ENCODE measurements at places on chromosomes 7 and 10.

DNA sequence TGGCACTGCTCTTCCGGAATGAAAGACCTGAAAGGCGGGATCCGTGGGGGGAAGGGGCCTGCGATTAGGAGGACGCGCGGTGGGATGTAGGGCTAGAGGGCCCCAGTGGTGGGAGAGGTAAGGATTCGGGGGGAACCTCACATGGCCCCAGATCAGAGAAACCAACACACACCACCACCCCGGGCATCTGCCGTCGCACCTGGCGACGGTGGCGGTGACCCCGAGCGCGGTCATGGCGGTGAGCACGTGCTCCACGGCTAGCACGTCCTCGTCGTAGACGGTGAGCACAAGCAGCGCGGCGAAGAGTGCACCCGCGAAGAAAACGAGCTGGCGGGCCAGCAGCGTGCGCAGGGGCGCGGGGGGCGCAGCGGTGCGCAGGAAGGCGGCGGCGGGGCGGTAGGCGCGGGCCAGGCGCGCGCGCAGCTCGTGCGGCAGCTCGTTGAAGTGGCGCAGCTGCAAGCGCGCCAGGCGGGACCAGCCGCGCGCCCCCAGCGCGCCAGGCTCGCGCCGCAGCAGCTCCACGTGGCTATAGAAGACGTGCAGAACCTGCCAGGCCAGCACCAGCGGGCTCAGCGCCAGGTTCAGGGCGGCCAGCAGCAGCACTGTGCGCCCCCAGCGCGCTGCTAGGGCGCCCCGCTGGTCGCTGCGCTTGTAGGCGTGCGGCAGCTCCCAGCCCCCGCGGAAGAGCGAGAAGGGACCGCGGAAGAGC lies 5.7 kb downstream of the ATG9B start:
- peak; percentile 30 for DNase-seq

DNA sequence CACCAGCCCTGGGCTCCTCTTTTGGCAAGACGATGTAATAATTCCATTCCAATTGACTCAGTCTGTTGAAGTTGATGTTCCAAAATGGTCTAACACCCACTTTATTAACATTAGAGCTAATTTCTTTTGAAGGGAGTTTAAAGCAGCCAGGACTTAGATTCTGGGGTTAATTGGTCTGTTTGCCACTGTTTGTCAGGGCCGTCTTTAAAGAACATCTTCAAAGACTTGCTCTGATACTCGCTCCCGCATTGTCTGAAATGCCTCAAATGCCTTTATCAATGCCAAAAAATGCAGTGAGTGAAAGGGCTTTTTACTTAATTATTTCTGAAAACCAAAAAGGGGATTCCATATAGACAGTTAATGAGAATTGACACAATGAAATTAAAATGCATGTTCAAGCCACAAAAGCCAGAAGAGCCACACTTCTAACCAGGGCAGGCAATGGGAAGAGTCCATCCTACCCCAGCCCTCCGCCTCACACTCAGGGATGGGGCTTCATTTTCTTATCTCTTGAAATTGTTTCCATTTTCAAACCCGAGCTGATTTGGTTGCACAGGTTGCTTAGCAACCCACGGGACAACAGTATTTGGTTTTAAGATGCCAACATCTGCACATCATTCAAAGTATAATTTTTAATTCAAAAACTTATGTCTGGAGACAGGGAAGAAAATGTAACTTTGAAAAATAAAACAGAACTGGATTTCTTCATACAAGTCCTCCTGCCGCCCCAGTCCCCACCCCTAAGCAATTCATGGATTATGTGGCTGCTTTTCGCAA lies 163.0 kb downstream of the FGFR2 start:
- DNase-seq: no peak

DNA sequence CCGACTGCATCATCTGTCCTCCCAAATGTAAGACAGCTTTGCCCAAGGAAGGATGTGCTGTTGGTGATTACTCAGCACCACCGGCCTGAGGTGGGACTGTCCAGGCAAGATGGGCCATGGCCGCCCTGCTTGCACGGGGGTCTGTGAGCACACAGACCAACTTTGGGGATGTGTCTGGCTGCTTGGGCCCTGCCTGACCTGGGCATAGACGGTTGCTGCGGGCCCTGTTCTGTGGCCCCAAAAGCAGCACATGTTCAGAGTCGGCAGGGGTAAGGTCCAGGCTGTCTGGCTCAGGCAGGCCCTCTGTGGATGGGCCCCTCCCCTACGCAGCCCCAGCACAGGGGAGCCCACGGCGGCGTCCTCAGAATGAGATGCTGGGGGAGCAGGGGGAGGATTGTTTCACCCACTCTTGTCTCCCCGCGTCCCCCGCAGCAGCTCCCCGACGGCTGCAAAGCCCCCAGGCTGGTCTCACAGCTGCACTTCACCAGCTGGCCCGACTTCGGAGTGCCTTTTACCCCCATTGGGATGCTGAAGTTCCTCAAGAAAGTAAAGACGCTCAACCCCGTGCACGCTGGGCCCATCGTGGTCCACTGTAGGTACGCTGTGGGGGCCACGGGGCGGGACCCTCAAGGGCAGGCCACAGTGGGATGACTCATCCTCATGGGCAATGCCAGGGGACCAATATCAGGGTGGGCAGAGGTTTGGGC lies 58.4 kb downstream of the MKI67 start:
- no peak for DNase-seq

GRCh38 chr10:115818012-115818411 lies 455.0 kb downstream of the GFRA1 start:
- DNase-seq: no peak

GRCh38 chr7:114242992-114243507 lies 171.6 kb upstream of the FOXP2 start:
- DNase-seq: no peak

DNA sequence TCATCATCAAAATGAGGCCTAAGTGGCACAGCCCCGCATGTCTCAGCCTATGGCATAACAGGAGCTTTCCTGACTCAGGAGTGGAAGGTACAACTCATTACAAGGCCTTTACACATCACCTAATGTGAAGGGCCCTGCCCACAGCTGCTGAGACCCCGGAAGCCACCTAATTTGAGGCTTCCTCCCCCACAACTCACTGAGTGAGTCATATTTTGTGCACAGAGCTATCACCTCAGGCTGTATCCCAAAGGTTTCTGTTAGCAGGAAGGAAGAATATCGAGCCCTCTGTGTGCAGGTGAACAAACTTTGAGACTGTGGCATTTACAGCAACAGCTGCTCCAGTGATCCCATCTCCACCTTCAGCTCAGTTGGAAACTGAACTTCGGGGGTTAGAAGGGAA lies 20.6 kb downstream of the HTR5A start:
- no peak for DNase-seq

DNA sequence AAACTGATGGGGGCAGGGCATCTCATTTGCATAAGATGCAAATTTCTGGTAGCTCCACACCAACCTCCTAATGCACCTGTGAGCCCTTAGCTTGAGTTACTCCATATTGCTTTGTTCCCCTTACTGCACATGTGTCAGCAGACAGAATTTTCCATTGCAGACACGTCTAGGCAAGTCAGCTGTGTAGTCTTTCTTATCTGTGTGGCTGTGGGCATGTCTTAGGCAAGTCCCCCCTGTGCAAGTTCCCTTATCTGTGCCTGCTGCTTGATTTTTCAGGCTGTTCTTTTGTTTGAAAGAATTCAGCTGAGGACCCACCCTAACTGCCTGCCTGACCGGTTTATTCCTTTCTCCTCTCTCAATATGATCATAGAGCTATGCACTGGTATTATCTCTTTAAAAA lies 28.5 kb upstream of the TRIM24 start:
- no peak for DNase-seq

DNA sequence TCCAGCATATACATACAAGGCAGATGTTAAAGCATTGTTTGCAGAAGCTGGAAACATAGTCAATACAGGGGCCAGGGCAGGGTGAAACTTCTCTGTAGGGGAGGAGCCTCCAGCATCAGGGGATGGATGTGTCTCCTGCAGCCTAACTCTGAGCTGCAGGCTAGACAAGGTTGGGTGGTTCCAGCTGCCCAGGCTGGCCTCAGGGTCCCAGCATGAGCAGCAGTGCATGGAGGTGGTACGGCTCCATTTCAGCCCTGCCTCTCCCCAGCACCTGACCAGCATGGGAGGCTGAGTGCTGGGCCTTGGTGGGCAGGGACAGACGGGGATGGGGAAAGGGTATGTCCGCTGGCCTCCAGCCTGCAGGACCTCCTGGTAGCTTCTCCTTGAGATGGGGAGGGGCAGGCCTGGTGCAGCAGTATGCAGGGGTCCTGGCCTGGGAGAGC lies 7.4 kb upstream of the TBRG4 start:
- DNase-seq: no peak

DNA sequence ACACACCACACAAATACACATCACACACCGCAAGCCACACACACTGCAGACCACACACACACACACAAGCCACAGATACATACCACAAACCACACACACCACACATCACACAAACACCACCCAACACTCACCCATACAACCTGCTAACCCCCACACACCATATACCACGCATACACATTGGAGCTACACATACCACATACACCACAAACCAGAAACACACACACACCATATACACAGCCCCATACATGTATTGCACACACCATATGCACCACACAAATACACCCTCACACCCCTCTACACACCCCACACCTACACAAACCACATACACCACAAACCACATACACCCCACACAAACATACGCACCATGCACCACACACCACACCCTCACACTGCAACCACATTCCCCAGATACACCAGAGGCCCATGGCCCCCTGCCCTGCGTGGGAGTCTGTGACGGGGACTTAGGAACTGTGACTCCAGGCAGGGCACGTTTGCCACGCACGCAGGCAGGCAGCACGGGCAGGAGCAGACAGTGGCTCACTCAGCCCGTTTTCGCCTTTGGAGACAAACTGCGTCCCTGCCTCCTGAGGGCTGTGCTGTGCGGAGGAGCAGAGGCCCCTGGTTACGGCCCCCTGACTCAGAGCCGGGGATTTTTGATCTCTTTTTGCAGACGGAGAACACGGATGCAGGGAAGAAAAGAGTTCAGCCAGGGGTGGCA lies 52.6 kb downstream of the TMEM209 start:
- no peak for DNase-seq

- DNase-seq: no peak
Observed at GRCh38 chr10:44899450-44900080, 11.6 kb upstream of the TMEM72 start.

DNA sequence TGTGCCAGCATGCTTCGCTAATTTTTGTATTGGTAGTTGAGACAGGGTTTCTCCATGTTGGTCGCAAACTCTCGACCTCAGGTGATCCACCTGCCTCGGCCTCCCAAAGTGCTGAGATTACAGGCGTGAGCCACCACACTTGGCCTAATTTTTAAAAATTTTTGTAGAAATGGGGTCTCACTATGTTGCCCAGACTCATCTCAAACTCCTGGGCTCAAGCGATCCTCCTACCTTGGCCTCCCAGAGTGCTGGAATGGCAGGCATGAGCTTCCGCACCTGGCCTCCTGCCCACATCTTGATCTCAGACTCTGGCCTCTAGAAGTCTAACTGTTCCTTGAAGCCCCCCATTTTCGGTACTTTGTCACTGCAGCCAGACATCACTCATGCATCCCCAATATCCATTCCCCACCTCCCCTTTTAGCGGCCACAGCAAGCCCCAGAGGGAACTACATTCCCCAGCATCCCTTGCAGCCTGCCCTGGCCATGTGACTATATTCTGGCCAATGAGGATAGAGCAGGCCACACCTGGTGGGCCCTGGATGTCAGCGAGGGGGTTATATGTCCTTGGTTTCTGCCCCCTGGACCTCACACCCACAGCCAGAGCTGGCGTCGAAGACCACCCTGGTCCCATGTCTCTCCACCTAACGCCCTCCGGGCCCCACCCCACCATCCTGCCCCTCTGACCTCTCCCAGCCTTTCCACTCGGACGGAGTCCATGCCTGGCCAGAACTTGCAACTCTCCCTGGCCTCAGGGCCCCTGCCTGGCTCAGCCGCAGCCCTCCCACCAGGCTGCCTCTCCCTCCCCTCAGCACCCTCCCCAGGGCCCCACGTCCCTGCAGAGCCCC lies 33.8 kb downstream of the MICALL2 start:
- DNase-seq: no peak

GRCh38 chr10:116015583-116016333 lies 257.2 kb downstream of the GFRA1 start:
- no peak for DNase-seq

DNA sequence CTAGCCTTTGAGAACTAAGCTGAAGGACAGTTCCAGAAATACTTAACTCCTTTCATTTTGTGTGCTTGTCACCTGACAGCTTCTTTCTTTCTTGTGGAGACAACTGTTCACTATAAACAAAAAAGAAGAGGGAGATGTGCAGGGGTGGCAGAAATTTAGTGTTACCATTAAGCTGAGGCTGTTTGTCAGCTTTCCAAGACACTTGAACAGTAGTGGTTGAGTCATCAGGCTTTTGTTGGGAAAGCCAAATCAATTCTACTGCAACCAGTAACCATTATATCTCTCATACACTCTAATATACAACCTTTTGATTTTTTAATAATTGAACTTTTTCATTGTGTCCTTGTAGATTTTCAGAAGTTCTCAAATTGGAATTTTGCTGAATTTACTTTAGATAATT lies 75.3 kb downstream of the POLL start:
- DNase-seq: no peak

- no peak for DNase-seq
Observed at GRCh38 chr7:47383072-47383471, 198.8 kb downstream of the TNS3 start.

GRCh38 chr7:73314271-73314670 lies 5.6 kb upstream of the NSUN5 start:
- DNase-seq: no peak

DNA sequence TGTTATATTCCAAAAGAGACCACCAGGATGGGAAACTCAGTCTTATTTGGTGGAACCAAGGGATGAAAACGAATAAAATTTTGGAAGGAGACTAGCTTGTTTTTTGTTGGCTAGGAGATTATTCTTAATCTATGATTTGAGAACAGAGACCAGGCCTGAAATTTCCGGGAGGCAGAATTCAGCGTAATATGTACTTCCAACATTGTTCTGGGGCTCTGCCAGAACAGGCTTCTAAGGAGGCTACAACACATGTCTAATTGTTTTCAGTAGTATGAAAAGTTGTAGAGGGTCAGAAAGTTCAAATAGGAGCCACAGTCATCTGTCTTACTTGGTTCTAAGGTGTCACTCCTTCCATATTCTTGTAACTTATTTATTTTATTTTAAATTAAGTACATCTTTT lies 1.7 kb downstream of the DDX21 start:
- no peak for DNase-seq

DNA sequence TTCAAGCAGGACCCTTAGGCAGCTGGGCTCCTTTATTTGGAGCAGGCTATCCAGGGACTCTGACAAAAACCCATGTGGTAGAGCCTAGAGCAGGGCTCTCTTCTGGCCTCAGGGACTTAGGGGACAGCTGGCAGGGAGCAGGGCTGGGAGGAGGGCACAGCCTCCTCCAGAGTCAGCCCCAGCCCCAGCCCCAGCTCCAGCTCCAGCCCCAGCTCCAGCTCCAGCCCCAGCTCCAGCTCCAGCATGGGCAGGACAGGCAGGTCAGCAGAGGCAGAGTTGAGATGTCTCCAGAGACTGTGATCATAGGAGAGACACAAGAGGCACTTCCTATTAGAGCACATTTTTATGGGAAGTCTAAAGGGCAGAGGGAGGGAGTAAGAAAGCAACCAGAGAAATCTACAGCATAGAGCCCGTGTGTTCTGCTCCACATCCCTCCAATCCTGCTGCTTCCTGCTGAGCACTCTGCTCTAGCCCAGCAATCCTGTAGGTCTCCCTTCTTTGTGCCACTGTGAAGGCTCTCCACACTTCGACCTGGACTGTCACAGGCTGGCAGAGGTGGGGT lies 13.3 kb upstream of the C10orf53 start:
- no peak for DNase-seq

- DNase-seq: no peak
Observed at GRCh38 chr10:81135851-81136250, 598.1 kb downstream of the SH2D4B start.

- no peak for DNase-seq
Observed at GRCh38 chr7:134774119-134774518, 5.3 kb upstream of the CALD1 start.

GRCh38 chr10:24681572-24682088 lies 42.1 kb downstream of the ARHGAP21 start:
- no peak for DNase-seq
